Skin of body (tissue), 3 donors: ENCODE measurements at places on chromosomes 6 and 20. TPM values are rescaled to one million over a fixed set of nuclear protein-coding genes. Genes with fewer than 3 reads are reported as not detected.

The AVP gene
- not detected for total RNA-seq

The ADIG gene
- total RNA-seq, result not detected

The SMOC2 gene
- total RNA-seq, result 29.6 TPM

The TSPO2 gene
- total RNA-seq, result 0.79 TPM

The WDR27 gene
- 32.8 TPM for total RNA-seq

The SLC17A4 gene
- not detected for total RNA-seq

The PI16 gene
- total RNA-seq, result 10.1 TPM

The SAMHD1 gene
- 48.8 TPM for total RNA-seq

The SLC35D3 gene
- total RNA-seq, result 0.10 TPM

The RSPH4A gene
- 0.49 TPM for total RNA-seq

The GSTA3 gene
- 0.39 TPM for total RNA-seq

The MRPL14 gene
- 32.3 TPM for total RNA-seq

The ARMC12 gene
- total RNA-seq, result not detected

The MDFI gene
- total RNA-seq, result 33.7 TPM
